ENCODE measurements at places on chromosomes 4 and X.

DNA sequence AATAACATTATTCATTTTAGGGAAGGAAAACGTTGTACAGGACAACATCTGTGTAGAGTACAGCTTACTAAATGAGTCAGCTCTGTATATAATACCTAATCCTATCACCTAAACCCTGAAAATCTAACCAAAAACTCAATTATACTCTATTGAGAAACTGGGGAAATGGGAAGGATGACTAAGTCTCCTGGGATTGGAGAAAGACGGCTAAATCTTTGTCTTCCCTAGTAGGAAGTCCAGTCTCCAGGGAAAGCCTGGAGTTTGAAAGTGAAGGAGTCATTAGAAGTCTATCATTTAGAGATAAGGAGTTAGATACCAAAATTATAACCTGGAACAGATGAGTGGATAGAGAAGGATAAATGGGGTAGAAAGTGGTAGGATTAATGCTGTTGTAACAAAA, 286.5 kb downstream of the STK32B start:
- no peak for DNase-seq

DNA sequence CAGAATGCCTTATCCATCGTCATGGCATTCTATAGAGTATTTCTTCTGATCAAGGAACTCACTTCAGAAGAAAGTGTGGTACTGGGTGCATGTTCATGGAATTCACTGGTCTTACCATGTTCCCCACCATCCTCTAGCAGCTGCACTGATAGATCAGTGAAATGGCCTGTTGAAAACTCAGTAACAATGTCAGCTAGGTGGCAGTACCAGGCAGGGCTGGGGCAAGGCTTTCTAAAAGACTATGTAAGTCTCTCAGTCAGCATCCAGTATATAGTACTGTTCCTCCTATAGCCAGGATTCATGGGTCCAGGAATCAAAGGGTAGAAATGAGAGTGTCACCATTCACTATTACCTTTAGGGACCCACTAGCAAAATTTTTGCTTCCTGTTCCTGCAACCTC, 15.8 kb upstream of the LDB2 start:
- DNase-seq = no peak

- no peak for DNase-seq
These were observed 58.3 kb upstream of the PRKX start for GRCh38 chrX:3771766-3772165.

DNA sequence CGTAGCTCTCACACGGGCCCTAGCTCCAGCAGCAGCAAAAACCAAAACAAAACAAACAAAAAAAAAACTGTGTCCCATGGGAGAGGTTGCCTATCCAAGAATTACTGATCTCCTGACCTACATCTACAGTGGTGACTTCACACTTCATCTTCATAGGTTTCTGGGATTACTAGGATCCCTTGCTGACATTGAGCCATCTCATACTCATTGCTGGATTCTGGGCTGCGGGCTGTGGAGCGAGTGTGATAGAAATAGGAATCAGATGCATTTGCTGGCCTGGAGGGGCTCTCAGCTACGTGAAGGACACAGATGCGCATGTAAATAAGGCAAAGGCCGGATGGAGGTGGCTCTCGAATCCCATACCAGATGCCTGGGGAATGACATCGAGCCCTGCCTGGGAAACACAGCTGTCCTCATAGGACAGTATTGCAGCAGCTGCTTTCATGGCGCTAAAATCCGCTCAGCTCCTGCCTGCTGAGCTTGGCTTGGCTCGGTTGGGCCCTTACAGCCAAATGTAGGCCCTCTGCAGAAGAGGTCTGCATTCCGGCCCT, 41.7 kb downstream of the CNGA2 start:
- no peak for DNase-seq

- no peak for DNase-seq
These were observed 28.2 kb downstream of the NELFA start for GRCh38 chr4:1980561-1981041.

GRCh38 chr4:22428441-22428840, 87.4 kb downstream of the ADGRA3 start:
- DNase-seq = no peak

GRCh38 chrX:106510713-106511403, 100.9 kb upstream of the RADX start:
- no peak for DNase-seq

- no peak for DNase-seq
These were observed 9.7 kb upstream of the TREX2 start for GRCh38 chrX:153455571-153455970.

DNA sequence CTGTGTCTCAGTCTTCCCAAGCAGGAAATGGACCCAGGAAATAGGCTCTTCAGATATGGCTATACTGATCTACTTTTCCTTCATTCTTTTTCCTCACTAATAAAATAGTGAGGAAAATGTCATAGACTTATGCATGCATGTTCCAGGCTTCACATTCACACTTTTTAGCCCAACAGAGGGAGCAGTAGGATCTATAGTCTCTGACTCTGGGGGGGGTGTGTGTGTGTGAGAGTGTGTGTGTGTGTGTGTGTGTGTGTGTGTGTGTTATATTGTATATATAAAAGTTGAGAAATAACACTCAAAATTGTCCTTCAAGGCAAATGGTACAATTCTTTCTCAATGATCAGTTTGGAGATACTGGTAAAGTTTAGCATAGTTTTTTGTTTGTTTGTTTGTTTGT, 297.2 kb upstream of the GALNT7 start:
- DNase-seq = no peak

DNA sequence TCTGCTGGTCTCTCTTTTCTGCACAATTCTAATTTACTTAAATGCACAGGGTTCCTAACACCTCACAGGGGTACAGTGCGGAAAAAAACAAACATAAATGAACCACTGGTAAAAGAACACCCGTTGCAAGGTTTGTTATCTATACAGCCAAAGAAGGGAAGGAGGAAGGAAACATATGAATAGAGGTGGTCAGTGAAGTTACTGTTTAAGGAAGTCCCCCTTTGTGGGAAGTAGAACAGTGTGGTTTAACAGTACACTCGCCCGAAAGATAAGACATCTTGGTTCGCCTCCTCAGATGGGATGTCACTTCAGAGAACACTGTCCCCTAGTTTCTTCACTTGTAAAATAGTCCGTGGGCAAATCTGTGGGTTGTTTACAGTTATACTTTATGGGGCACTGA, 57.5 kb downstream of the TEC start:
- DNase-seq = peak; percentile 29

- DNase-seq = no peak
These were observed 483.7 kb upstream of the FTHL17 start for GRCh38 chrX:31555506-31555905.

DNA sequence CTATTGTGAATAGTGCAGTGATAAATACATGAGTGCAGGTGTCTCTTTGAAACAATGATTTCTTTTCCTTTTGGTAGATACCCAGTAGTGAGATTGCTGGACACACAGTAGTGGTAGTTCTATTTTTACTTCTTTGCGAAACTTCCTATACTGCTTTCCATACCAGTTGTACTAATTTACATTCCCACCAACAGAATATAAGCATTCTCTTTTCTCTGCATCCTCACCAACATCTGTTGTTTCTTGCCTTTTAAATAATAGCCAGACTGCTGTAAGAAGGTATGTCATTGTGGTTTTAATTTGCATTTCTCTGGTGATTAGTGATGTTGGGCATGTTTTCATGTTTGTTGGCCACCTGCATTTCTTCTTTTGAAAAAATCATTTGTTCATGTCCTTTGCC, 105.9 kb downstream of the COL4A6 start:
- DNase-seq = no peak

DNA sequence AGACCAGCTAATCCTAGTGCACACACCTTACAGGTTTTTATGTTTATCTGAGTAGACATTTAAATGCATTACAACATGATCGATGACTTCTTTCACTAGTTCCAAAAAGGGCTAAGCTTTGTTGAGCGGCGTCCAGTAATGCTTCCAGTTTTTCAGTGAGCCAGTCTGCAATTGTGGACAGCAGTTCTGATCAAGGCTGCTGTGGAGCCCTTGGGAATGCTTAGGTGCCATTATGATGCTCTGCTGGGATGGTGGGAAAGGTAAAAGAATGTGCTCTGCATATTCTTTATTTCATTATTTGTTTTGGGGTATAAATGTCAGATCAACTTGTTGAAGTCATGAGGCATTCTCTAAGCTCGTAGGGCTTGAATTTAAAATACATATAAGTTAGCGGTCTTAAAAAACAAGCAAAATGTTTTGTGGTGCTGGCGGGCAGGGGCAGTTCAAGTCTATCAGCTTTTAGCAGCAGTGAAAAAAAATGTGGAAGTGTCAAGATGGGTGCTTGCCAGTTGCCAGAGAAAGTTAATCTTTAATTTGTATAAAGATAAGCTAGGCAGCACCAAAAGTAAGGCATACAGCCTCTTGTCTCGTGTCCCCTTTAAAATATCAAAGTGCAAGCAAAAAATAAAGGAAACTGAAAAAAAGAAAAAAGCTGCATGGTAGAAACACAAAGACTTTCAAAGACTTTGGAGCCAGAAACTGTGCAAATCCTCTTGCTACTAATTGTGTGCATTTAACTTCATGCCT, 5.8 kb downstream of the MID1IP1 start:
- no peak for DNase-seq

GRCh38 chrX:63387411-63387810, 36.3 kb upstream of the SPIN4 start:
- DNase-seq = no peak

- DNase-seq = no peak
These were observed 176.8 kb downstream of the LARP7 start for GRCh38 chr4:112813790-112814189.

GRCh38 chrX:25181775-25182174, 166.0 kb upstream of the ARX start:
- DNase-seq = no peak

DNA sequence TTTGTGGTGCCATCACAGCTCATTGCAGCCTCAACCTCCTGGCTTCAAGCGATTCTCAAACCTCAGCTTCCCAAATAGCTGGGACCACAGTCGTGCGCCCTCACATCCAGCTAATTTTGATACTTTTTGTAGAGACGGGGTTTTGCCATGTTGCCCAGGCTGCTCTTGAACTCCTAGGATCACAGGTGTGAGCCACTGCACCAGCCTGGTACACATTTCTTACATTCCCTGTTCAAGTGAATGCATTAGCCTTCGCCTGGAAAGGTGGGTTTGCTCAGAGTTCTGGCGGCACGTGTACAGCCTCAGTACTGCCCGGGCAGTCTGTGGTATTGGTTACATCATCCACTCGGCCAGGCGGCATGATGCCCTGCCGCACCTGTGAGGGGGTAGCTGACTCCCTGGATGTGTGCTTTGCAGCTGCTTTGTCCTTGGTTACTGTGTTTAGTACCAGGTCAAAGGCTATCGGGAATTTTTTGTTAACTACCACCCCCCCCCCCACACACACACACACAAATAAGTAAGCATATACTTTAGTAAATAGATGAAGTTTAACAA, 57.1 kb downstream of the TNIP2 start:
- DNase-seq = no peak

- DNase-seq = peak; percentile 6
These were observed 186.5 kb downstream of the MSL3 start for GRCh38 chrX:11944501-11944900.

- no peak for DNase-seq
These were observed 4.6 kb upstream of the PKD2 start for GRCh38 chr4:88002786-88003185.

DNA sequence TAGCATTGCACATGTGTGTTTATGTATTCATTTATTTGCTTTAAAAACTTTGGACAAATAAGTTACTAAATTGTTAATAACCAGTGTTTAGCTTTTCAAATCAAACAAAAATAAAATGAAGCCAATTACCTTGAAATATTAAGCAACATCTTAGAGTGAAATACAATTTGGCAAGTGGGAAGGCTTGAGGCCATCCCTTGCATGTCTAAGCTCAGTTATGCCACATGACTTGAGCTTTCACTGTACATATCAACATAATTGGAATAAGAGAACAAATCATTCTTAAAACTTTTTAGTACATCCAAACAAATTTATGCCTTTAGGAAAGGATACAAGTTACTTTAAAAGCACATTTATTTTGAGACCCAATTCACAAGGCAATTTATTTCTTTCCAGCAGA, 640.6 kb downstream of the SPRY1 start:
- no peak for DNase-seq

DNA sequence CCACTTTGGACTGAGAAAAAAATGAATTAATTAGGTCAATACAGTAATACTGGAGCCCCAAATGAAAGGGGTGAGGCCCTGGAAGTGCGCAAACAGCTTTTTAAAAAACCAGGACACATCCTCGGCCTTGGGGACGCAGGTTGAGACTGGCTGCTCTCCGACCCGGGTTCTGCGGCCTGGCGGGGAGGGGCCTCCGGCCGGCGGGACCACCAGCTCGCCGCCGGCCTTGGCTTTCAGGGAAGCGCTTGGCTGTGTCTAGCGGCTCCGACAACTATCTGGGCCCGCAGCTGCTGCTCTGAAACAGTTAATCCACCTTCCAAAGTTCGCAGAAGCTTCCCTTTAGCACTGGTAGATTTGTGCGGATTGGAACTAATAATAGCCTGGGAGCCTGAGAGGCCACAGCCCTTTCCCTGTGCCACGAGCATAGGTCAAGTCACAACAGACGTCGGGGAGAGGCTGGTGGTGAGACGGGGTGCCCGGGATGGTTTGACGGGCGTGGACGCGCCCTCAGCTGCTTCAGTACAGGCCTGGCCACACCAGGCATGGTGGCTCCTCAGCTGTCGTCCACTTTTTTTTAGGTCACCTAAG, 1.1 kb upstream of the SEL1L3 start:
- no peak for DNase-seq

DNA sequence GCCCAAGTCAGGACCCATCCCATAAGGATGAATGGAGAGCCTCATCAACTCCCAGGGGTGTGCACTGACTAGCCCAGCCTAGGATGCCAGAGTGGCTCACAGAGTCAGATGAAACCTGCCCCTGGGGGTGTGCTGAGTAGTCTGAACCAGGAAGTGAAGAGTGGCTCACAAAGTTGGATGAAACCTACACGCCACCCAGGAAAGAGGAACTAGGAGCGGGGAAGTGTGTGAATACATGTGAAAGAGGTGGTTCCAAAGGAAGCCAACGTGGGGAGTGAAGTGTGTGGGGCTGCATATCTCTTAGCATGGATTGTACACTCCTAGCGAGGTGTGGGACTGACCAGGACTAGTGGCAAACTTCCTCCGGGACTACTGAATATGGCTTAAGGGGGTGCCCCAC, 902.1 kb upstream of the NDST4 start:
- no peak for DNase-seq

All from germinal center (tissue), 1 donor.